ENCODE measurements at places on chromosomes 11 and 22. TPM values are rescaled to one million over a fixed set of nuclear protein-coding genes. Genes with fewer than 3 reads are reported as not detected.

KRTAP5-8 gene
- 0.17 TPM for total RNA-seq

C11orf52 gene
- total RNA-seq, result 0.27 TPM

- H3K4me3 ChIP-seq, result no peak overlapping the region
- peaks cover 12% of the 10 kb centered on the region for H3K27me3 ChIP-seq
These were observed 203.5 kb upstream of the E2F8 start for GRCh38 chr11:19444231-19444630.

DNA sequence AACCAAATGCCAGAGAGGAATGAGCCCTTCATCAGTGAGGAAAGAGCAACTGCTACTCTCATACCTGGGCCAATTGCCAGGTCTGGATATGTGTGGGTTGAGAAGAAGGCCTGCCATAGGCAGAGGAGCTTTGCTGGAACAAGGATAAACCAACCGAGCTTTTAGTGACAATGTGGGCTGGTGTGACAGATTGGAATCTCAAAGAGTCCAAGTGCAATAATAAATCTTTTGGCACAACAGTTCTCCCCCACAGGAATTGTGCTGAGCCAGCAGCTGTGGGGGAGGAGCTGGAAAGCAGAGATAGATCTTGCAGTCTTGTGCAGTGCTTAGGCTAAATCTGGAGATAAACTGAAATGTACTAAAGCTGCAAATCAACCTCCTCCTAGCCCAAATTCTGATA lies 79.4 kb upstream of the ISX start:
- no peaks in the 10 kb centered on the region for H3K36me3 ChIP-seq
- no peak overlapping the region for H3K27ac ChIP-seq
- no peaks in the 10 kb centered on the region for H3K4me1 ChIP-seq
- H3K4me3 ChIP-seq, result no peak overlapping the region
- no peaks in the 10 kb centered on the region for H3K27me3 ChIP-seq
- DNase-seq, result no peak
